Activated CD4-positive, alpha-beta T cell treated with anti-CD3 and anti-CD28 coated beads, Interleukin-2, amount 50 U/mL, for 1 hour (primary cell): ENCODE measurements at places on chromosomes 4 and X.

GRCh38 chrX:40092808-40093435 is 4.8 kb downstream of the BCOR start:
- DNase-seq: no peak

GRCh38 chr4:85543832-85544231 is 68.9 kb downstream of the ARHGAP24 start:
- DNase-seq: no peak

GRCh38 chr4:107561481-107561880 is 158.6 kb downstream of the PAPSS1 start:
- no peak for DNase-seq

- DNase-seq: no peak
These were observed 347.7 kb downstream of the GABRG1 start for GRCh38 chr4:45776146-45776545.

- no peak for DNase-seq
These were observed 30.9 kb upstream of the ABCG2 start for GRCh38 chr4:88189418-88189738.

DNA sequence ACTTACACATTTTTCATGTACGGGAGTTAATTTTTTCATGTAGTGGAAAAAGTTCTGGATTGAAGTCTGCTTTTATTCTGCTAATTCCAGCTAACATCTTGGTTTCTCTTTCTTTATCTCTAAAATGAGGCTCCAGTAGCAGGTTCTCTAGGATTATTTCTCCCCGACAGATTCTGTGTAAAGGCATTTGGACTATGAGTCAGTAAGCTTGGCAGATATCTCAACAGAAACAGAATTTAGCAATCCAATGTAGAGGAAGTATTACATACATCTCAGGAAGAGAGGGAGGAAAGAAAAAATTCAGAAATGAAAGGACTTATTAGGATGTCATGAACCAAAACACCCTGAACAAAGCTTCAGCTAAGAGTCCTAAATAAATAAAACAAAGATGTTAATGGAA is 1682.3 kb upstream of the TENM3 start:
- no peak for DNase-seq

DNA sequence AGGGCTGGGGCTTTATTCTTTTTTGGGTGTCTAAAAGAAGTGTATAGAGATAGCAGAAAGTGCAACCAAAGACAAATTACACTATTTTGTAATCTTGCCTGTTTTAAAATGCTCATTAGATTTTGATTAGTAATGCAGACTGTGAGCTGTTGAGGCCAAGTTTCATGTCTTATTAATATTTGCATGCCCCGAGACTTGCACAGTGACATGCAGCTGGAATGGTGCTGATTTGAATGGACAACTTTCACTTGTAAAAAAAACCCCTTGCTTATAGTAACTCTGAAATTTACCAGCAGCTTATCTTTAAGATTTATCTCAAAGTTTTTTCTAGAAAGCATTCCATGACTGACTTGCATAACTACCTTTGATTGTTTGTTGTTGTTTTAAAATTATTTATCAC is 835.1 kb upstream of the IGFBP7 start:
- no peak for DNase-seq

GRCh38 chr4:13543032-13543838 is 1.1 kb downstream of the NKX3-2 start:
- DNase-seq: no peak

- DNase-seq: peak; percentile 41
These were observed 26.3 kb downstream of the RTL5 start for GRCh38 chrX:72105436-72105835.

GRCh38 chr4:137226221-137226620 is 306.1 kb downstream of the PCDH18 start:
- DNase-seq: no peak

DNA sequence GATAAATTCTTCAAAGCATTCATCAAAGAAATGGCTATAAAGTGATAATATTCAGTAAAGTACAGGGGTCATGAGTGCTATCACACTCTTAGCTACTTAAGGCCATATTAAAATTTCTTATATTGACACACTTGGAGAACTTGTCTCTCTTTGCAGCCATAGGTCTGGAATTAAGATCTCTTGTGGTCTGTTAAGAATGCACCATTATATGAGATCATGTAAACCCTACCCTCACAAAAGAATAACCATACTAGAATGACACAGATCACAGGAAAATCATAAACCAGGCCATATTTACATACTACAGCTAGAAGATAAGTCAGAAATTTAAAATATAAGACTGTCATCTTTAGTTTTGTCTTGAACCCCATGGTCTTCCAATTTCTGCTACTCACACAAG is 434.3 kb downstream of the PDGFC start:
- DNase-seq: no peak

- no peak for DNase-seq
These were observed 293.2 kb upstream of the PRPS2 start for GRCh38 chrX:12497832-12498591.

GRCh38 chr4:77959566-77960338 is 97.1 kb downstream of the MRPL1 start:
- DNase-seq: no peak

DNA sequence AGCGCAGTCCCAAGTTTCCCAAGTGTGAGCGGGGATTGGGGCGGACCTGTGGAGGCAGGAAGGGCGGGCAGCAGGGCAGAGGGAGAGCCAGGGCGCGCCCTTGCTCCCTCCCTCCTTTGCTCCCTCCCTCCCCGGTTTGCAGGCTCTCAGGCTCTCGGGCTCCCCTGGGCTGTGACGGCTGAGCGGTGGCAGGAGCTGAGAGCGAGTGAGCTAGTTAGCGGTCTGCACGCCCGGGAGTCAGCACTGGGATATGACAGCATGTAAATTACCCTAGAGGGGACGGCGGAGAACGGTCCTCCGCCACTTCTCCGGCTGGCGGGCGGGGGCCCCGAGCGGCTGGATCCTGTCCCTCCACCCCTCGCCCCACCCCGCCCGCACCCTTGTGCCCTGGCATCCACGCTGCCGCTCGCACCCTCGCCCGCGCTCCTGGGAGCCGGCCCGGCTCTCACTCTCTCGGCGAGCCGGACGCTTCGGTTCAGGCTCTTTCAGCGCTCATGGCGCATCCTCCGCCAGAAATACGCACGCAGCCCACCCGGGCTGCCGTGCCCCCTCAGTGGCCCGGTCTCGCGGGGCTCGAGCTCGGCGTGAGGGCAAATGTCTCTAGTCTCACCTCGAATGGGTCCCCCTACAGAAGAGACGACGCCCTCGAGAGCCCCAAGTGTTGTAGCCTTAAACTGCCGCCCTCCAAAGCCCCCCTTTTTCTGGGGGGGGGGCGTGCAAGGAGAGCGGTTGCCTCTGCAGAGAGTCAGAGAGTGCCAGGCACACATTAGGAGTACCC is at the start of gene TSC22D3:
Gene TSC22D3, minus strand, starts transcription at position 54 of the 778 bp plus-strand sequence. CDS start 368 bp downstream, outside the sequence.
- peak; percentile 50 for DNase-seq

DNA sequence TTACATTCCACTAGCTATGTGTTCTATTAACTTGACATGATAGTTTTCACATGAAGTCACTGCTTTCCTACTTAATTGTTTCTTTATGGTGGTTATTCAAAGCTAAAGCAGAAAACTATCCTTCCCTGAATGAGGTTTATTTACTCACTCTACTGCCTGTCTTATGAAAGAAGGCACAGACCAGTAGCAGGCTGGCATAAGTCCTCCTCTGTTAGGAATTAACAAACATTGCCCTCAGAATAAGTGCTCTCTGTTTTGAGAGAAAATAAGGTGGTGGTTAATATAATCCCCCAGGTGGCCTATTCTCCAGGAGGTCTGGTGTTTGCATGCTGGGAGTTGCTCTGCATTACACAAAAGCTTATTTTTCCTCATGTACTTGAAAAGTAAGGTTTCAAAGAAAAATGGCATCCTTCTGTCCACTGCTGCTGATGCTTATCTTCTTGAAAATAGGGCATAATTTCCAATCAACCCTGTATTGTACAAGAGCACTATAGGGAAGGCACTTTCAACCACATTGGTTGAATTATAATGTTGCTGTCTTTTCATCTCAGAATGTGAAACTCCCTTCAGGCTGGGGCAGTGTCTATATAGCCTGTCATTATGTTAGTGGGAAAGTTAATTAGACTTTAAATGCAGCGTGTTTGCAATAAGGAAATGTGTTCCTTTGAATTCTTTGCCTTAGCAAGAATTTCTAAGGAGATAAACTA is 119.7 kb upstream of the TBC1D9 start:
- DNase-seq: no peak

GRCh38 chr4:5003372-5003857 is 15.8 kb downstream of the CYTL1 start:
- no peak for DNase-seq

DNA sequence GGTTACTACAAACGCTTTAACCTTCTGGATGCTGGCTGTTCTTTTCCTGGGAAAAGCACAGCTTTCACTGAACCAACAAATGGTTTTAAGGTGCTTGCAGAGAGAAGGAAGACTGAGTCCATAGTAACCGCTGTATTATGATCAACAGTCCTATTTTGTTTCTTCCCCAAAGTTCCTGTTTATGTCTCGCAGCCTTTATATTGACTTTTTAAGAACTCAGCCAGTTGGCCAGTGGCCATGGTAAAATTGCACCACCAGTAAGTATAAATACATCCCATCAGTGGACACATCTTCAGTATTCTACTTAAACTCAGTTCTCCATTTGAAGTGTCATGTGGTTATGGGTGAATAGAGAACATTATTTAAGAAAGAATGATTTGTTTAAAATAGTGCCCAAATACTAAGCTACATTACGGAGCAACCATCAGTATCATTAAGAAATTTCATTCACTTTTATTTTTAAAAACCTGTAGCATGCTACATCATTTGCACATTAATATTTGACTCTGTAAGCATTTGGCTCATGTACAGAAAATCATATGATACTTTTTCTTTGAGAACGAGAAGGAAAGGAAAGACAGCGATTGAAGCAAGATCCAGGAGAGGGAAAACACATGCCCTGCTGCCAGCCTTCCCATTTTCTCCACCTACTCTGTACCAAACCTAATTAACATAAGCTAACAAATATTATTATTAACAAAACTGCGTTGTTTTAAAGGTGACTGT is 287.0 kb downstream of the ARHGAP24 start:
- DNase-seq: no peak

- DNase-seq: no peak
These were observed 628.9 kb downstream of the TLL1 start for GRCh38 chr4:166501941-166502382.

DNA sequence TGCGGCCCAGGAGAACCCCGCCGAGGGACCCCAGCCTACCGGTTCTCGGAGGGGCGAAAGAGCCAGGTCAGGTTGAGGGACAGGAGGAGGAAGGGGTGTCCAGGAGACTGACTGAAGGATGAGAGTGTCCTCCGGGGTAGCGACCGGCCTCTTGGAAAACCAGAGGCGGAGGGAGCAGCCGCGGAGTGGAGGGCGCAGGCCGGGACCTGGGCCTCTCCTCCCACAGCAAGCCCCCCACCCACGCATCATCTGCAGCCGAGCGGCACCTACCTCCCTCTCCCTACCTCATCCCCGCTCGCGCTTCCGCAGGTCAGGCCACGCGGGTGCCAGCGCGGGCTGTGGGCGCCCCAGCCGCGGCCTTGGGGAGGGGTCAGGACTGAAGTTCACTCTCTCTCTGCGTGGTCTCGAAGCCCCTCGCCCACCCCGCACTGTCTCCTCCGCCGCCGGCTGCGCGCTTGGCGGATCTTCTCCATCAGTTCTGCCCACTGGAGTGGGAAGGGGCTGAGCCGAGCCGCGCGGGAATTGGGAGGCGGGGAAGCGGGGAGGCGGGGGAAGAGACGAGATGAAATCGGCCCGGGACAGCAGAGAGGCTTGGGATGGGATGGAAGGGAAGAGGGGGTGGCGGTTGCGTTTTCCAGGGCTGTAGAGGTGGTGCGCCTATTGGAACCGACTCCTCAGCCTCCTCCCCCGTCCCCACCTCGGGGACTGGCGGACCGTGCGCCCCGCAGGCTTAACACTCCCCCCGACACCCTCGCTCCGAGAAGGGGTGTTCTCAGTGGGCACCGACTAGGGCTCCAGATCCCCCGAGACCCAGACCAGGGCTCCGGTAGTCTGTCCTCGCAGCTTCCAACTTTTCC is 1.8 kb downstream of the NLGN4X start:
- DNase-seq: no peak

- DNase-seq: no peak
These were observed 24.1 kb downstream of the TMPRSS11A start for GRCh38 chr4:67939195-67939594.
